CD4-positive, alpha-beta memory T cell (primary cell): ENCODE measurements at places on chromosomes 1 and 21.

GRCh38 chr1:27099587-27100334 is 55.2 kb downstream of the SLC9A1 start:
- DNase-seq: no peak

GRCh38 chr1:183674339-183674738 is 21.2 kb upstream of the APOBEC4 start:
- no peak for DNase-seq

DNA sequence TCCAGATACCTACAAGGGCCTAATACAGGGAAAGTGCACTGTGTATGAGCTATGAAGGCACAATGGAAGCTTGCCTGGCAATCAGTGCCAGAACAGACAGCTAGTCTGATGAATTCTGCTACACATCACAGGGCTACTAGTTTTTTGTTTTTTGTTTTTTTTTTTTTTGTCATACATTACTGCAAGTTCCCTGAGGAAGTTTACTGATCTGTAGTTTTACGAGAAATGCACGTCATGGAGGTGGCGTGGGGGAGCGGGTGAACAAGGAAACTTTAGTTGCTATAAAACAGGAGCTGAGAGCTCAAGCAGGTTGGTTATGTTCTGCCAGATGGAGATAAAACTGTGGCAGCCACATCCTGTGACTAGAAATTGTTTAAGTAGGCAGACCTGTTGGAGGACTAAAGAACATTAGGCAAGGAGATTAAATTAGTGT is 17.7 kb downstream of the PTPRC start:
- peak; percentile 92 for DNase-seq

DNA sequence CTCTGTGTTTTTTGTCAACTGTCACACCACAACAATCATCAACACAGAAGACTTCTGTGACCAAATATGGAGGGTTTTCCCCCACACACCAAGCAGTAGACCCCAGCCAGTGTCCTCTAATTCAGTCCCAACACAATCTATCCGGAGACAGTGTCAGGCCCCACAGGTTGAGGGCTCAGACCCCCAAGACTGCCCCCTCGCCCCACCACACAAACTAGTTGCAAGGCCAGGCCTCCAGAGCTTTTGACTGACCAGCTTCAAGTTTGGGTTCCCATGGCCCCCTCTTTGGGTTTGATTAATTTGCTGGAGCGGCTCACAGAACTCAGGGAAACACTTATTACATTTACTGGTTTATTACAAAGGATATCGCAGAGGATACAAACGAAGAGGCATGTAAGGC is 37.2 kb downstream of the NEK2 start:
- no peak for DNase-seq

GRCh38 chr1:62077821-62078220 is 116.8 kb upstream of the L1TD1 start:
- DNase-seq: no peak

GRCh38 chr1:166920561-166921475 is 44.8 kb upstream of the TADA1 start:
- no peak for DNase-seq

DNA sequence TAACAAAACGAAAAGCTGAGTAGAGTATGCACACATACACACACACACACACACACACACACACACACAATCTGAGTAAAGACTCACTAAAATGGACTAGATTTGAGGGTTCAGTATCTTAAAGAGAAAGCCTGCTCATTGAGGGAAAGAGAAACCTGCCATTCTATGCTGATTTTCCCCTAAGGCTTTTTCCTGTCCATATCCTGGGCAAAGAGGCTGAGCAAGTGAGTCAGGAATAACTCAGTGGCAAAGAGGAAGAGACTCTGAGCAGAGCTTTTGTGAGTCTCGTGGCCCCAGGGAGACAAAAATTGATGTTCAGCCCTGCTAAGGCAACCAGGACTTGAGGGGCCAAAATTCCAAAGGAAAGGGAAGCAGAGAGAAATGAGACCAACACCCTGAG is 37.3 kb upstream of the RUNX1 start:
- no peak for DNase-seq

GRCh38 chr1:15382601-15383518 is 26.8 kb upstream of the EFHD2 start:
- DNase-seq: no peak

GRCh38 chr1:198903203-198903602 is 264.4 kb downstream of the PTPRC start:
- no peak for DNase-seq
